ENCODE measurements at places on chromosomes 5 and 9.

- DNase-seq: no peak
These were observed 227.8 kb upstream of the SLC24A2 start for GRCh38 chr9:20016611-20017010.

GRCh38 chr5:175465282-175465681, 13.1 kb upstream of the SFXN1 start:
- DNase-seq: no peak

DNA sequence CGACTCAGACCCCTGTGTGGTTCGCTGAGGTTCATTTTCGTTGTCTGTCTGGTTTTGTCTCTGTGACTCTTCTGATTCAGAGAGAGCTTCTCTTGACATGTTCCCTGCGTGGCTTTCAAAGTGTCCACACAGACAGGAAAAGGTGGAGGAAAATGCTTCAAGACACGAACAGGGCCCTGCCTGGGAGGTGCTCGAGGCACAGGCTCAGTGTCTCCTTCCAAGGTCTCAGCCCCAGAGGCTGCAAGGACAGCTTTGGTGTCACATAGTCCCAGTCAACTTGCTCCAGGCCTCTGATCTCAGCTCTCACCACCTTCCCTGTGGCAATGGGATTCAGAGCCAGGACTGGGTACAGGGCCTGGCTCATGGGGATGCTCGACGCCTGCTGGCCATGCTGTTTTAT, 51.6 kb upstream of the SARDH start:
- no peak for DNase-seq

DNA sequence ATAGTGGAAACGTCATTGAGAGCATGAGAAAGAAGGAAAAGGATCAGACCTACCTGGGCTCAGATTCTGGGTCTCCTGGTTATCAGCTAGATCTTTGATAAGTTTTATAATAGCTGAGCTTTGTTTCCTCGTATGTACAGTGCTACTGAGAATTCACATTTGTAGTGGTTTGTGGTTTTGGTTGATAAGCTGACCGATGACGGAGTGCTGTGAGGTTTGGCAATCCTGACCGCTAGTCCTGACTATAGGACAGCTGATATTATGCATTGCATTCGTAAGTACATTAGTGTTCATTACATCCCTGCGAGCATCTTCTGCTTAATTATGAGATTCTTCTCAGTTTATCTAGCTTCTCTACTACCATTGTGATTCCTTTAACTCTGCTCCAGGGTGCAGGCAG, 190.7 kb upstream of the SLC27A6 start:
- DNase-seq: peak; percentile 13

DNA sequence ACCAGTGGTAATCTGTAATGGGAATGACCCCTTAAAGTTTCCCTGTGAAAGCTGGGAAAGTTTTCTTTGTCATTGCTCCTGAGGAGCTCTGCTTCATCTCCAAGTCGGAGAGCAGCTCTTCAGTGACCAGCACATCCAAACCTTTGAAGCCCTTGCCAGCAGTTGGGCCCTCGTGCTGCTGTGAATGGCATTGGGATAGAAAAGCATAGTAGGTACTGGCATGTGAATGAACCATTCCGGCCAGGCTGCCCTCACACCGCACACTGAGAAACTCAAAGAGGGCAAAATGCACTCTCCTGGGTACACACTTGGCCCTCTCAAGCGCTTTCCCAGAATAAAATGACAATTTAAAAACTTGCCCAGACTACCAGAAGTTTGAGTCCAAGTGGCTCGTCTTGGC, 1135.0 kb upstream of the WWC1 start:
- no peak for DNase-seq

GRCh38 chr5:174811438-174811837, 87.1 kb downstream of the MSX2 start:
- no peak for DNase-seq

DNA sequence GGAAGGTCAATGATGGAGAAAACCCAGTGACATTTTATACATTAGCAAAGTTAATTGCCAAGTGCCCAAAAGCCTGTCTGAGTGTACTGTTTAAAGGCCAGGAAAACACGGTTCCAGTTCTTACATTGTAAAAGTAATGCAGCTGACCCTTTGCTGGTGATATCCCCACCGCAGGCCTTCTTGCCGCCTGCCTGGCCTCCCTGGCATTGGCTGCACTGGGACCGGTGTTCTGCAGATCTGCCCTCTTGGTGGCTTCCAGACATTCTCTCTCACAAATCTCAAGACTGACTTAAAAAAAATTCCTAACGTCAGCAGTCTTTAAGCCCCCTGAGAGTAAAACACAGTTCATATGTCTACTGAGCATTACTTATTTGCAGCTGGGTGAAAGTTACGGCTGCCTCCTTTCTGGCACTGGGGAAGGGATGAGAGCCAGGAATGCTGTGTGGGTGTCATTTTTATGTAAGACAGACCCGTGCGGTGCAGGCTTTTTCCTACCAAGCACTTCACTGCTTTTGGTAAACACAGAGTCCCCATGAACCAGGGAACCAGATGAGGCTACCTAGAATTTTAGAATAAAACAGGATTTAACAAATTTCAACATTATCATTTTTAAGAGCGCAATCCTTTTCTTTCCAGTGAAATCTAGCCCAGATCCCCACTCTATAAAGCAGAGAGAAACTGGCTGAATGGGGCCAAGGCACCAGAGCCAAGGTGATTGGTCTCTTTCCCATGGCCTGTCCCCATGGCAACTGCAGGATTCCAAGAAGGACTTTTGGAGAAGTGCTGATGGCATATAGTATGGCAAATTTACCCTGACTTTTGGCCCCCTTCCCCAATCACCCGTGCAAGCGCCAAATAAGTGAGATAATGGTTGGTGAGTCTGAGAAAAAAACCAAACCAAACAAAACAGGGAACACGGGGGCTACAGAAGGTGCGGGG, 80.8 kb downstream of the LMNB1 start:
- no peak for DNase-seq

GRCh38 chr5:39732166-39732565, 307.4 kb upstream of the DAB2 start:
- no peak for DNase-seq

DNA sequence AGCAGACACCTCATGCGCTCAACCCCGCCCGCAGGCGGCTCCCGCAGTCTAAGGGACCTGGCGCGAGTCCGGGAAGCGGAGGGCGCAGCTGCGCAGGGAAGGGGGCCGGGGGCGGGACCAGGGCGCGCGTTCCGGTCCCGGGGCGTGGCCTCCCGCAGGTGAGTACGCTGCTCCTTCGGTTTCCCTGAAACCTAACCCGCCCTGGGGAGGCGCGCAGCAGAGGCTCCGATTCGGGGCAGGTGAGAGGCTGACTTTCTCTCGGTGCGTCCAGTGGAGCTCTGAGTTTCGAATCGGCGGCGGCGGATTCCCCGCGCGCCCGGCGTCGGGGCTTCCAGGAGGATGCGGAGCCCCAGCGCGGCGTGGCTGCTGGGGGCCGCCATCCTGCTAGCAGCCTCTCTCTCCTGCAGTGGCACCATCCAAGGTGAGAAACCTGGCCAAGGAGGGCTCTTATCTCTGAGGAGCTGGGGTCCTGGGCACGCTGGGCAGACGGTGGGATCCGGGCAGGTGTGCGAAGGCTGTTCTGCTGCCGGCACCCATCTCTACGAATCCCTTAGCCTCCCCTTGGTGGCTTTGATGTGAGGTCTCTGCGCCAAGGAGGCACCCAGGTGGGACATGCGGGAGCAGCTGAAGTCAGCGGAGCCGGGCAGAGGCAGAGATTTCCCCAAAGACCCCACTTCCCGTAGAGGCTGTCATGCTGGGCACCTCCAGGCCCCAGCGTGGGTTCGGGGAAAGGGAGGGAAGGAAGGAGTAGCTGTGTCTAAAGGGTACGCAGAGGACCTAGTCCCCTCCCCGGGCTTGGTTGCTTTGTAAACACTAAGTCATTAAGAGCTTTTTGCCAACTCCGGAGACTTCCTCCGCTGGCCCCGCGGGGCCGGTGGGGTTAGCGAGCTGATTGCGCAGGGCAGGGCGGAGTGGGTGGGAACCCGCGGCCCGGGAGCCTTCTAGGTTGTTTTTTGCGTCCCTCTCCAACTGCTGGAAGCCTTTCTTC, at the start of gene F2RL1:
Gene F2RL1, plus strand, starts transcription at position 187 of the 988 bp plus-strand sequence. Its CDS starts 153 bp downstream, at position 340.
- no peak for DNase-seq

Measured in AG04450 (cell line).